ENCODE measurements at places on chromosomes 6 and 20.

GRCh38 chr6:73639040-73639439 lies 14.8 kb downstream of the SLC17A5 start:
- no peak for DNase-seq

DNA sequence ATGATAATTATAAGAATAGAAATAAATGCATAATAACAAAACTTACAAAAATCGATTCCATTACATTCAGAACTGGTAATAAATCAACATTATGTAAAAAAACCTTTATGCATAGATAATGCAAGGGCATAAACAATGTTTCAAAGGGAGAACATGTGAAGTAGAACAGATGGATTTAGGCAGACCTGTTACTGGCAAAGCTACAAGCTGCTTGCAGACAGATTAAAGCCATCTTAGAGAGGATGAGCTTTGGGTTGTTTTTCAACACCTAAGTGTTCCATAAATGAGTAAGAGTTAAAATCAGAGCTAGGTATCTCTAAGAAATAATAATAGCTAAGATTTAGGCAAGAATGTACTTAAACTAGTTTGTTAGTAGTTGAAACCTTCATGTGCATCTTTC lies 37.2 kb downstream of the SNAP25 start:
- DNase-seq = no peak

- DNase-seq = no peak
These were observed 7.6 kb downstream of the NKAIN4 start for GRCh38 chr20:63246490-63247288.

DNA sequence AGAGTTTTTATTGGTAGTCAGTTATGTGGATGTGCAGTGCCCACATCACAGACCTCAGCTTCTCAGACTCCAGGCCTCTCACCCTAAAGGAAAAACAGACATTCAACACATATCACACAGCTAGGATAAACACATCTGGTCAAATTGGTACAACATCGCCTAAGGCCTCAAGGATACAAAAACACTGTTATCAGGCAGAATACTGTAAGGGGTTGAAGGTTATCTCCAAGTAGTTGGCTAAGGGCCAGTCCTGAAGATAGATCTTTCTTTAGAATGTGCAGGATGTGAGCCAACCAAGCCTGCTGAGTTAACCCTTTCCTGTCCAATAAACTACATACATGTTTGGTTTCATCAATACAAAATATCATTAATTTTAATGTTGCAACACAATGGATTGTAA lies 308.4 kb upstream of the GJE1 start:
- DNase-seq = no peak

DNA sequence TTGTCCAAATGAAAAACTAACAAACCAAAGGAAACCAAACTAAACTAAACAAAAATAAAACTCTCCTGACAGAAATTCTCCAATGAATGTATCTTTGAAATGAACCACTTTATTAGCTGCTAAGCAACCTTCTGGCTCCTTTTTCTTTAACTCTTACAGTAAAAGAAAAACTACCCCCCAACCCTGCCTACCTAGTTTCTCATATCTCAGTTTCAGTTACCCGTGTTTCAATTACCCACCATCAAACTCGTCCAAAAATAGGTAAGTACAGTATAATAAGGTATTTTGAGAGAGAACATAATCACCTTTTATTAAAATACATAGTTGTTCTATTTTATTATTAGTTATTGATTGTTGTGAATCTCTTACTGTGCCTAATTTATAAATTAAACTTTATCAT lies 177.4 kb upstream of the THEMIS start:
- no peak for DNase-seq

Data from heart left ventricle (tissue), 16 donors.